ENCODE measurements at places on chromosomes 5 and 9.

- DNase-seq, result no peak
These were observed 8.5 kb upstream of the EGFLAM start for GRCh38 chr5:38249812-38250211.

DNA sequence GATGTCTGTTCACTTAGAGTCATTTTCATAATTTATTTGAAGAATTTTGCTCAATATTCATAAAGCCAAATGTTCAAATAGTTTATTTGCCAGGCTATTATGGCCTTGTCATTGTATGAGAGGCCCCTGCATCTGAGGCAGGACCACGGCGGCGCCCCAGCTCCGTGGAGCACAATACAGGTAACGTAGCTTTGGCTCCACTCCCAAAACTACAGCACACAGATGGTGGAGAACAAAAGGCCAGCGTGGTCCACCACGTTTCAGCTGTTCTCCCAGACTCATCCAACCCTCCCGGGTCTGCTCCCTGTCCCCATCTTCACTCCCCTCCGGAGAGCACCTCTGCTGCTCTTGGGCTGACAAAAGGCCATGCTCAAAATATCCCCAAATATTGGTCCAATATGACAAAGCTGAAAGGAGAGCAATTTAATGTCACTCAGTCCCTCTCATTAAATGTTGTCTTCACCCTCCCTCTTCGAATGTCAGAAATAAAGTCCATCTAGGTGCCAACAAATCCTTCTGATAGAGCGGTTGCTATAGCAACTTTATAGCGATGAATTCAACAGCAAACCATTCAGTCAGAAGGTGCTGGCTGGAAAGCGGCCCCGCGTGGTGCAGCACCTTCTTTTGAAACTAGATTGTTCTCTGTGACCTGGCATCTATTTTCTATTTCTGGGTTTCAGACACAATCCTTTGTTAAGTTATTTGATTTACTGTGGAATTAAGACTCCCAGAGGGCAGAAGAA, 504.3 kb downstream of the ARHGEF28 start:
- DNase-seq, result peak; percentile 1

- DNase-seq, result no peak
These were observed 114.4 kb downstream of the SLC12A2 start for GRCh38 chr5:128197896-128198522.

DNA sequence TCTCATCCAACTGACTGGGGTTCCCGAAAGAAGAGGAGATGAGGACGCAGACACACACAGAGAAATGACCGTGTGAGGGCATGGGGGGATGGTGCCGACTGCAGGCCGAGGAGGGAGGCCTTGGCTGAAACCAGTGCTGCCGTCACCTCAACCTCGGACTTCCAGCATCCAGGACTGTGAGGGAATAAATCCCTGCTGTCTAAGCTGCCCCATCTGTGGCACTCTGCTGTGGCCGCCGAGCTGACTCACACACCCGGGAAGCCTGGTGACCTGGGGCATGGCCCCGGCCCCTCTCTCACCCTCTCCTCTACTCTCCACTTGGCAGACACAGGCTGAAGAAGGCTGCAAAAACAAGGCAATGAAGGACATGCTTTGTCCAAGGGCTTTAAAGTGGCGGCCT, 4.4 kb upstream of the COL5A1 start:
- DNase-seq, result no peak

DNA sequence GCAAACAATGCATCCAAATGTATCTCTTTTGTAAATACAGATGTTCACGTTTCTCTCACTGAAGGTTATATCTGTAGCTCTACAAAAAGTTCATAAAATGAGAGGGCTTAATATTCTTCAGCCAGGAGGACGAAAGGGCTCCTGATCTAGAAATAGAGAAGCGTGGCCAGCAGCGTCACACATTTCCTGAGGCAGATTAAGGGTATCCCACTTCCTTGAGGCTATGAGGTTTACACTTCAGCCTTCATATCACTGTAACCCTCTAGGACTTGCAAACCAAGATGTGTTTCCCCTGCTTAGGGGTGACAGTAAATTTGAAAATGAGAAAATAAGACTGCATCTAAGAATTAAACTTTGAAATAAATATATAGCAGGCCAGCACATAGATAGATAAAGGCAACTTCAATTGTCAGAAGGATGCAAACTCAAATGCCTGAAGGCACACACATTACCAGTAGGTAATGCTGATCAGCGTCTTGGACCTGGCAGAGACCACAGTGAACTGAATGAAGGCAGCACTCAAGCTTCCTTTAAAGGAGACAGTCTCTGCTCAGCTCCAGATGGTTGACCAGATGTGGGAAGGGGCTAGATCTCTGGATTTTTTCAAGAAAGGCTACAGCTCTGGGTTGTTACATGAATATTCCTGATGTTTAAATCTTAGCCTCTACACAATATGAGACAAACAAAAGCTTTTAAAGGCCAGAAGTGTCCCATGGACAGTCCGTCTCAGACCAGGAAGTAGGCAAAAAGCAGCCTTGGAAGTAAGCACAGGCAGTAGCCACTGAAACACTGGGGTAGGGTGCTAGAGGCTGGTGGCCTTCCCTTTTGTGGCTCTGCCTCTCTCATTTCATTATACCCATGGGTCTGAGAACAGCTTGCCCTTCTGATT, 197.7 kb downstream of the MCTP1 start:
- no peak for DNase-seq

DNA sequence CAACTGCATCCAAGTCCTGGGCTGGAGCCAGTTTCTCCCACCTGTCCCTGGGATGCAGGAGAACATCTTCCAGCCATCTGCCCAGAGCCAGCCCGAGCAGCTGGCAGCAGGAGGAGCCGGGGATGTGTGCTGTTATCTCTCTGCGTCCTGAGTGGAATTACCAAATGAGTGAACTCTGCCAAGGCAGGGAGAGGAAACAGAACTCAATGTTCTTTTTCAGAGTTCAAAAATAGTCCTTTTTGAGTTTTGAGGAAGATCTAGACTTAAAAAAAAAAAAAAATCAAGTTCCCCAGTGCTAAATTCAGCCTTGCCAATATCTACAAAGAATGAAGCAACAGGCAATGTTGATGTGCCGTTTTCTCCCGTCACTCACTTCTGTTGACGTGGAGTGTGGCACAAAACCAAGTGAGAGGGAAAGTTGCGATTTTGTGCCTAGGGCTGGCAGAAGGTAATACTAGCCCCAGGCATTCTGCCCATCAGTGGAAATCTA, 56.2 kb downstream of the TMOD1 start:
- peak; percentile 48 for DNase-seq

Measured in caudate nucleus (tissue), 63 donors.